ENCODE measurements at places on chromosomes 16 and 17.

GRCh38 chr17:41638194-41638593, 13.8 kb upstream of the KRT17 start:
- DNase-seq: no peak

DNA sequence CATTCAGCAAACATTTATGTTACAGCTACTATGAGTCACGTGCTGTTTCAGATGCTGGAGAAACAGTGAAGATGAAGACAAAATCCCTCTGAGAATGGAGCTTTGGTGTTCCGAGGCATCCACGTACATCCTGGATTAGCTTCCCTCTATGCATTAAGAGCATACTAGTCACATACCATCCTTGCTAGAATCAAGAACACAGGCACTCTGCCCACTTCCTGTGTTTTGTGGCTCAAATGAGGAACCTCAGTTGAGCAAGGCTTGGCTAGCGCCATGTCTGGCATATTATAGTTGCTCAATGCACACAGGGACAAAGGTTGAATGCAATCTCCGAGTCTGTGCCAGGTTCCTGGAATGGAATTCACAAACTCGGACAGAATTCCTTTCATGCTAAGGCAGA, 297.5 kb downstream of the XYLT1 start:
- DNase-seq: peak; percentile 1

DNA sequence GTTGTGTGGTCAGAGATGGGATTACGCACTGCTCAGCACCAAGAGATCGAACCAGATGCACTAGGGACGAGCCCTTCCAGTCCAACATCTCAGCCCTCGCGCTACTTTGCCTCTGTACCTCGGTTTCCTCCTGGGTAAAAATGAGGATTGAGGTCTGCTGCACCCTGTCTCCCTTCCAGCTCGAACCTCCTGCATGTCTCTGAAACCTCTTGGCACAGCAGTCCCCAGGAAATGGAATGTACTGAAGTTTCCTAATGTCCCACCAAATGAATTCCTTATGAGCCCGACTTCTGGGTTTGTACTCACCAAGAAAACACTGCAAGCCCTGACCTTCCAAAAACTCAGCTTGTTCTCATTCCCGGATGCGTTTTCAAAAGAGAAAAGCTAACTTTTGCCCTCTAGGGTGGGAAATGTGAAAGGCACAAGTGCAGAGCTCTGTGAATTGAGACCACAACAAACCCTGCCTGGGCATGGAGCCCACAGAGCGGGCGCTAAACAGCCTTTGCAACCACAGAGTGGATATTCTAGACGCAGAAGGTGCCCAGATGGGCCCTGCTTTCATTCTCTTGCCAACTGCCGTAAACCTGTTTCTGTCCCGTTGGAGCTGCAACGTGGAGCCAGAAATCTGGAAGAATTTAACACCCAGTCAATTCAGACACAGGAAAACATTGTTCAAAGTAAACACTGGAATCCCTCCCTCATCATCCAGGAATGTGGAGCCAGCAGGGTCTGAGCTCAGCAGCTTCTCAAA, 10.3 kb downstream of the CDRT4 start:
- no peak for DNase-seq

DNA sequence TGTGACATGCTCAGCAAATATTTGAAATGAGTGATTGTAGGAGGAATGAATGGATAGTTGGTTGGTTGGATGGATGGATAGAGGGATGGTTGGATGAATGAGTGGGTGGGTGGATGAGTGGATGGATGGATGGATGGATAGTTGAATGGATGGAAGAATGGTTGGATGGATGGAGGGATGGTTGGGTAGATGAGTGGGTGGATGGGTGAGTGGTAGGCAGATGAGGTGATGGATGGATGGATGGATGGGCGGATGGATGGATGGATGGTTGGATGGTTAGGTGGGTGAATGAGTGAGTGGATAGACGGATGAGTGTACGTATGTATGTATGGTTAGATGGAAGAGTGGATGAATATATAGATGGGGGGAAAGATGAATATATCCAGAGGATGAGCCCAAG, 137.7 kb downstream of the RBFOX1 start:
- no peak for DNase-seq

DNA sequence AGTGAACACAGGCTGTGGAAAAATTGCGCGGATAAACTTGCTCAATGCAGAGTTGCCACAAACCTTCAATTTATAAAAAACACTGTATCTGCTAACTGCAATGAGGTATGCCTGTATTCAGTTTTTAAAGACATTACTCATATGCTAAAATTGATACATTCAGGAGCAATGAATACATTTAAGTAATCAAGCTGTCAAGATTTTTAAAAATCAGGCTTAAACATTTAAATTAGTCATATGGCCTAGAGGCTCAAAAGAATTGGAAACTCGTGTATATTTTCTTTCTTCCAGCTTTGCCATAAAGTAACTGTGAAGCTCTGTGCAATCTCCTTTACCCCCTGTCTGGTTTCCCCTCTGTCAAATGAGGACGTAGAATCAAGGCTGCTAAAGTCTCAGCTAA, 4.1 kb downstream of the SYNRG start:
- DNase-seq: no peak

DNA sequence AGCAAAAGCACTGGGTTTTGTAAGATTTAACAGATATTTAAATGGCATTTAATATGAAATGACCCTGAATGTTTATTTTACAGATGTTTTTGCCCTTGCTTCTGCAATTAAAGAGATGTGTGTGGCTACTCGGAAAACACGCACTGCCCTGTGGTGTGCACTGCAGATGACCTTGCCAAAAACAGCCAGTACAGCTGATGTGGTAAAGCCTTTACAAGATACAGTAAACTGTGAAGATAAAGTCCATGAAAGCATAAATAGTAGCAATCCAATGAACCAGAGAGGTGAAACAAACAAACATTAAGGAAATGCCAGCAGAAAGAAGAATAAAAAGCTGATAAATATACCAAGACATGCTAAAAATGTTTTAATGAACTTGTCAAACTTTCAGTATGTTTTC, 15.7 kb downstream of the CCDC43 start:
- peak; percentile 28 for DNase-seq

DNA sequence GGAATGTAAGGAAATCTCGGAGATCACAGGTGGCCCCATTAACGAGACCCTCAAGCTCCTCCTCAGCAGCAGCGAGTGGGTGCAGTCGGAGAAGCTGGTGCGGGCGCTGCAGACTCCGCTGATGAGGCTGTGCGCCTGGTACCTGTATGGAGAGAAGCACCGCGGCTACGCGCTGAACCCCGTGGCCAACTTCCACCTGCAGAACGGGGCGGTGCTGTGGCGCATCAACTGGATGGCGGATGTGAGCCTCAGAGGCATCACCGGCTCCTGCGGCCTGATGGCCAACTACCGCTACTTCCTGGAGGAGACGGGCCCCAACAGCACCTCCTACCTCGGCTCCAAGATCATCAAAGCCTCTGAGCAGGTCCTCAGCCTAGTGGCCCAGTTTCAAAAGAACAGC, 16.2 kb downstream of the MLYCD start:
- DNase-seq: no peak

DNA sequence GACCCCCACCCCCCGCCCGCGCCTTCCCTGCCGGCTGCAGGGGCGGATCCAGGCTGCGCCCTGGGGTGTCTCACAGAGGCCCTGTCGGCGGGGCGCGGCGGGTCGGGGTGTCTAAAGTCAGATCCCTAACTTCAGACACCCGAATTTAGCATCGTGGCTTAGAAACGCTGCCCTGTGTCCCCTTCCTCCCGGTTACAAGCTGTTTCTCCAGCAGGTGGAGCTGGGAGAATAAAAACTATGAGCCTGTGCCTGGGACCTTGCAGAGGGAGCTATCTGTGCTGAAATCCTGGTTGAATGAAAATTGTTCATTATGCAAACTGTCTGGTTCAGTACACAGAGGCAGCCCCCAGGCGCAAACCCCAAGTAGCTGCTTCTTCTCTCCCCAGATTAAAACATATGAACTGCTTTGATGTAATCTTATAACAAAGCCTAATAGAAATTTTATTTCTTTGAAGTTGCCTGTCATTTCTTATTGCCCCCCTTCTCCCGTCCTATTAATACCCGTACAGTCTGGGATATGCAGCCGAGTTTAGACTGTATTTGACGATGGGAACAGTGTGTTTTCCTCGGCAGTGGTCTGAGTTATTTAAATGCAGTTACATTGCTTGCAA, 79.0 kb downstream of the RPA1 start:
- DNase-seq: peak; percentile 75

DNA sequence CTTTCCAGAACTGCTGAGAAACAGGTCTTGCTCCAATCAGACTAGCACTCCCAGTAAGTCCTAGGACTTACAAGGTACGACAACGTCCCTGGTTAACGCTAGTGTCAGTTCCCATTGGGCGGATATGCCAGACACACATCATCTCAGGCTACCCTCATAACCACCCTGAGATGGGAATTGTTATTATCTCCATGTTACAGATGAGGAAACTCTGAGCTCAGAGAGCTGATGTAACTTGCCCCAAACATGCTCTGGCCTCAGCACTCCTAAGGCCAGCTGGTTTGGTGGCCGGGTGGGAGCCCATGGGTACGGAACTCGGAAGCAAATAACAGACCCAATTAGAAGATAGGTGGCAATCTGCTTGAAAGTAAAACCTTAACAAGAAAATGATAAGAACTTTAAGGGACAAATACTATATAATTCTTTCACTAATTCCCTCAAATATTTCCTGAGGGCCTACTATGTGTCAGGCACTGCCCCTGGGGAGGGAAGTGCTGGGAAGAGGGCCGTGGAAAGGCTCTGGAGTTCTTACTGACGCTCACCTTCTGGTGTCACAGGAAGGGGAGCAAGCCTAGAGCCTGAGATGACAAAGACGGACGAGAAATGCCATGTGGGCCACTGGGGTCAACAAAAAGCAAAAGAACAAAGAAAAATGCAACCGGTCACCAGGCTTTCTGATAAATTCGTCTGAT, 6.9 kb downstream of the CREBBP start:
- DNase-seq: peak; percentile 65

- no peak for DNase-seq
These were observed 18.7 kb downstream of the TPSG1 start for GRCh38 chr16:1206326-1206725.

DNA sequence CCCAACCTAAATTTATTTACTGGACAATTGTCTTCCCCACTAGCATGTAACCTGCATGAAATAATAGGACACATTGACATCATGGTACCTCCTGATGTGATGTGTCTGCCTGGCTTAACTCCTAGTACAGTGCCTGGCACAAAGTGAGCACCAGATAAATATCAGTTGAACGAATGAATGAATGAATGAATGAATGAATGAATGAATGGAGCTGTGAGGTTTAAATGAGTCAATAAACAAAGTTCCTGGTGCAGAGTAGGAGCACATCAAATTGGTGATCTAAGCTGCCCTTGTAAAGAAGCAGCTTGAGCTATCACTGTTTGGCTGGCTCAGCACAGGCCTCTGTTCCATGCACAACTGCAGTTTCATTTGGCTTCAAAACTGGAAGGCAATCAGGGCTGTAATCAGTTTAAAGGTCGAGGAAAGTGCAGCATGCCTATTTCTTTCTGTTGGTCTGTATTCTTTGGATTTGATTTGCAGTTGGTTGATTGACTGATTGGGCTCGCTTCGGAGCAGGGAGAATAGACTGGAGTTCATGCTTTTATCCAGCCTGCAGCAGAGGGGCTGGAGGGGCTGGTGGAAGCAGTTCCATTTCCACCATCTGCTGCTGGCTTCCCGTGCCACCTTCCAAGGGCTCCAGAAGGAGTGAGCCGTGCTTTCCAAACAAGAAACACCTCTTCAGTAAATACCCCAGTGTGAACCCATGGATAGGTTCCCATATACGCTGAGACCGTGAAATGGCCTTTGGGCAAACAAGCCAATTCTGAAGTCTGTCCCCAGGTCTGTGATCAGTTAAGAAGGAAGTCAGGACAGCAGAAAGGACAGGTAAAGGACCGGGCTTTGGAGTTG, 54.6 kb downstream of the GPRC5B start:
- DNase-seq: no peak

GRCh38 chr17:35981908-35982330, 622 bp upstream of the CCL16 start:
- DNase-seq: peak; percentile 24

DNA sequence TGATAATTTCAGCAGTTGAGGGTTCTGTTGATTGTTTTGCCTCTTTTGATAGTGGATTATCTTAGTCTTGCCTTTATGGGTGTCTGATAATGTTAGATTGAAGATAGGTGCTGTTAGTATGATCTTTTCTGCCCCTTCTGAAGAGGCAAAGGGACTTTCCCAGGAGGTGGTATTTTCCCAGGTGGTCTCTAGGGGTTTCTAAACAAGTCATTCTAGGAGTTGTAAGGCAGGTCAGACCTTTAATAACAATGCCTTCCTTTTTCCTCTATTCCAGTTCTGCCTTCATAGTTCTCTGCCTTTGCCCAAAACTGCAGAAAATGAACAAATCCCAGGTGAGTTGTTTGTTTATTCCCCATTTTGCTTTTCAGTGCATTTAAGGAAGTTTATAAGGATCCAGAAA, 4.3 kb downstream of the ZFP1 start:
- DNase-seq: no peak

GRCh38 chr16:85658504-85659326, 30.0 kb downstream of the GINS2 start:
- no peak for DNase-seq

DNA sequence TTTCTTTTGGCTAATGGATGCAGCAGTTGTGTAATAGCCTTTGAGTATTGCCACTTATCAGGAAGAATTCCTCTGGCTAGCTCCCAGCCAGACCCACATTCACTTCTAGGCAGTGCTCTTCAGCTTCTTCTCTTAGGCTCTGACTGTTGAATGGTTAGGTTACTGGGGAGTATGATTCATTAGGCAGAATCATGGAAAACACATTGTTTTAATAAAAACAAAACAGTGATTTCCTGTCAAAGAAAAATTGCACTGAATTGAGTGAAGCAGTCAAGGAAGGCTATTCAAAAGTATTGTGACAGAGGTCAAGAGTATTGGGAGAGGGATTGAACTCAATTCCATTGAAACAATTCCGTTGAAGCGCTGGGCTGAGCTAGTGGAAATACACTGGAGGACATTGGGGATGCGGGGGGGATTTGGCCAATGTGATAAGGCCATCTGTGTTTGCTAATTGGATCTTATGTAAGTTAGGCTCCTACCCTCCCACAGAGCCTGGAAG, 68.0 kb downstream of the CNTNAP4 start:
- peak; percentile 66 for DNase-seq

- DNase-seq: no peak
These were observed 88.4 kb downstream of the CDH13 start for GRCh38 chr16:82715160-82715559.

- DNase-seq: peak; percentile 33
These were observed 11.1 kb downstream of the TAOK1 start for GRCh38 chr17:29401258-29401657.

DNA sequence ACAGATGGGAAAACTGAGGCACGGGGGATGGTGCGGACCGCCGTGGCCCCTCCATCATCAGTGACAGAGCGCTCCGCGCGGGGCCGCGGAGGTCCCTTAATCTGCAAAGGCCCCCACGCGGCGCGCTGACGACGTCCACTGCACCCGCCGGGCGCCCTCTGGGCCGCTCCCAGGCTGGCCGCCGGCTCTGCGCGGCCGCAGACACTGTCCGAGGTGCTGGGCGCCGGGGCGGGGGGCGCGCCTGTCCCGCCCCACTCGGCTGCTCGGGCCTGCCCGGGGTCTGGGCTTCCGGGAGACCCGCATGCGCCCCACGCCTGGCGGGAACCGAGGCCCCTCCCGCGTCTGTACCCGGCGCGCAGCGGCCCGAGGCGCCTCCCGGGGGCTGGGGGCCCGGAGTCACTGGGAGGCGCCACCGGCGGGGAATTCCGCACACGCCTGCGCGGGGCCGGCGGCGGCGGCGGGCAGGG, 550 bp upstream of the RNF213 start:
- DNase-seq: peak; percentile 64
